ENCODE measurements at places on chromosomes 2 and 18.

GRCh38 chr2:117723483-117723882 lies 91.0 kb upstream of the DDX18 start:
- no peaks in the 10 kb centered on the region for H3K4me1 ChIP-seq
- peaks cover 1% of the 10 kb centered on the region for H3K27me3 ChIP-seq
- DNase-seq, result no peak
- no peak overlapping the region for H3K4me3 ChIP-seq
- H3K27ac ChIP-seq, result no peak overlapping the region
- H3K36me3 ChIP-seq, result no peaks in the 10 kb centered on the region

DNA sequence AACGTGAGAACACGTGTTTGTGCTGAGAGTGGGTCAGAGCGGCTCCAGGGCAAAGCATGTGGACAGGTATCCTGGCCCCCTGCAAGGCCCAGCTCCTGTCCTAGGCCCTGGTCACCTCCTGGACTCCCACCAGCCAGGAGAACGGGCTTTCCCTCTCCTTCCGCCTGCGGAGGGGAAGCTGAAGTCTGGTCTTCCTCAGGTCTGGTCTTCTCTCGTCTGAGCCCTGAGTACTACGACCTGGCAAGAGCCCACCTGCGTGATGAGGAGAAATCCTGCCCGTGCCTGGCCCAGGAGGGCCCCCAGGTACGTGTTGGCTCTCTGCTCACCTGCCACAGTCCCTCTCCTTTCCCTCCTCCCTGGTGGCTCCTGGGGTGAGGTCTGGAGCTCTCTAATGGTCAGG lies 963 bp downstream of the GNLY start:
- H3K4me3 ChIP-seq, result peak overlapping the region; percentile 26
- peaks cover 24% of the 10 kb centered on the region for H3K4me1 ChIP-seq
- peak overlapping the region; percentile 48 for H3K27ac ChIP-seq
- H3K36me3 ChIP-seq, result peaks cover 4% of the 10 kb centered on the region
- peaks cover 2% of the 10 kb centered on the region for H3K27me3 ChIP-seq

DNA sequence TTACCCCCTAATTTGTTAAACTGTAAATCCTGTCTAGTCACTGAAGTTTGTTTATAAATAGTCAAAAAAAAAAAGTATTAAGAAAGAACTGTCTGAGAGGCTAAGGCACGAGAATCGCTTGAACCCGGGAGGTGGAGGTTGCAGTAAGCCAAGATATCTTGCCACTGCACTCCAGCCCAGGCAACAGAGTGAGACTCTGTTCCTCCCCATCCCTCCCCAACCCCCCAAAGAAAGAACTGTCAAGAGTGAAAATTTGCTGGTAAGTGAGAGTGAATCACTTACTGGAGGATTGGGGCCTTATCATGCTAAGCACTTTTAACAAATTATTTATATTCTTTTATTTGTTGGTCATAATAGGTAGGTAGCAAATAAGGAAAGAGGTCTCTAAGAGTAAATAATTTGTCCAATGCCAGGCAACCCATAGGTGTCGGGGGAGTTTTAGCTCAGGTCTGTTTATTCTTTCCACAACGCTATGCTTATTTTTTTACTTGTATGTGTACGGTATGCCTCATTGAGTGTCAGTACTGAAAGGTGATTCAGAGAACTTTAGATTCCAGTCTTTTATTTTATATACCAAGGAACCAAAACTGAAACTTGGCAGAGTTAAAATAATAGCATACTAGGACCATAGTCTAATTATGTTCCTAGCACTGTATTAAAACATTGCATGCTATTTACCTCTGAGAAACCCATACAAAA lies 2.5 kb downstream of the TAF4B start:
- H3K27ac ChIP-seq, result peak overlapping the region; percentile 13
- H3K4me3 ChIP-seq, result peak overlapping the region; percentile 51
- no peak for DNase-seq
- H3K4me1 ChIP-seq, result peaks cover 42% of the 10 kb centered on the region
- peaks cover 5% of the 10 kb centered on the region for H3K36me3 ChIP-seq

DNA sequence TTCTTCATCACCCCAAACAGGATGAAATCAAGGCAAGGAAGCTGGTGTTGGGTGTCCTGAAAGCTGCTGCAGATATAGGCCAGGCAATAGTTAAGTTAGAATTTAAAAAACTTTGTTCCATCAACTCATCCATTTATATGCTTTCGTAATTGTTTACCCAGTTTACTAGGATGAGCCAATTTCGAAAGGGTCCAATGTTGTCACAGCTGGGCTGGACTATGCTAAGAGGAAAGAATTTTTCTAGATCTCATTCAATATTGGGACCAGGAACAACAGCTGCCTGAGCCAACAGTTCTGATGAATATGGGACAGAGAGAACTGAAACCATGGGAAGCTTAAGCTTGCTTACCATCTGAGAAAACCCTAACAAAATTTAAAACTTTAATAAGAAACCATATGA lies 21.6 kb upstream of the SP3 start:
- peaks cover 6% of the 10 kb centered on the region for H3K27me3 ChIP-seq
- H3K4me1 ChIP-seq, result peaks cover 14% of the 10 kb centered on the region
- H3K27ac ChIP-seq, result no peak overlapping the region
- no peak overlapping the region for H3K4me3 ChIP-seq
- no peaks in the 10 kb centered on the region for H3K36me3 ChIP-seq

GRCh38 chr2:3170792-3171455 lies 206.7 kb downstream of the EIPR1 start:
- no peak for DNase-seq
- H3K27ac ChIP-seq, result no peak overlapping the region
- no peaks in the 10 kb centered on the region for H3K4me1 ChIP-seq

GRCh38 chr2:151478011-151478410 lies 68.3 kb downstream of the RIF1 start:
- no peak overlapping the region for H3K4me3 ChIP-seq
- peaks cover 51% of the 10 kb centered on the region for H3K36me3 ChIP-seq
- DNase-seq, result no peak
- no peak overlapping the region for H3K27ac ChIP-seq

GRCh38 chr2:162057426-162057825 lies 16.6 kb downstream of the DPP4 start:
- peaks cover 92% of the 10 kb centered on the region for H3K4me1 ChIP-seq
- DNase-seq, result no peak
- H3K4me3 ChIP-seq, result peak overlapping the region; percentile 49
- peaks cover 55% of the 10 kb centered on the region for H3K36me3 ChIP-seq
- no peaks in the 10 kb centered on the region for H3K27me3 ChIP-seq

- no peak overlapping the region for H3K4me3 ChIP-seq
- H3K27me3 ChIP-seq, result peaks cover 23% of the 10 kb centered on the region
- no peak for DNase-seq
- H3K27ac ChIP-seq, result no peak overlapping the region
- H3K4me1 ChIP-seq, result peaks cover 6% of the 10 kb centered on the region
- no peaks in the 10 kb centered on the region for H3K36me3 ChIP-seq
Measured at GRCh38 chr2:213157242-213157641, 5.8 kb upstream of the IKZF2 start.

- H3K27me3 ChIP-seq, result no peaks in the 10 kb centered on the region
- no peak for DNase-seq
- H3K4me1 ChIP-seq, result peaks cover 88% of the 10 kb centered on the region
Measured at GRCh38 chr2:224944707-224945547, 97.3 kb downstream of the DOCK10 start.

- no peaks in the 10 kb centered on the region for H3K4me1 ChIP-seq
- H3K27me3 ChIP-seq, result no peaks in the 10 kb centered on the region
- DNase-seq, result no peak
- H3K36me3 ChIP-seq, result no peaks in the 10 kb centered on the region
- no peak overlapping the region for H3K27ac ChIP-seq
- no peak overlapping the region for H3K4me3 ChIP-seq
Measured at GRCh38 chr2:208489687-208490086, 83.1 kb downstream of the PTH2R start.

DNA sequence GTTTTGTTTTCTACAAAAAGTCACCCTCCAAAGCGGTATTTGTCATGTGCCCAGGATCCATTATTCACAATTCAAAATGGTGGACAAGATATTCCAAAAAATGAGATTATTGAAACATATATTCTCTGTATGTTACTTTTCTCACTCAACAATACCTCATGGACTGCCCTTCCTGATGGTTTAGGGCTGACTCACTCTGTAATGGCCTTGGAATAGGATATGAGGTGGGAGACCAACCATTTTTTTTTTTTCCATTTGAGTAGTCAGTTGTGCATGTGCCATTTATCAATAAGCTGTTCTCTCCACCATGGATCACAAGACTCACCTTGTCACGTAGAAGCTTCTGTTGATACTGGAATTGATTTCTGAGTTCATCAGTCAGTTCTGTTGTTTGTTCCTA lies 64.5 kb downstream of the LYPD6 start:
- no peaks in the 10 kb centered on the region for H3K36me3 ChIP-seq
- H3K4me1 ChIP-seq, result no peaks in the 10 kb centered on the region
- no peak overlapping the region for H3K27ac ChIP-seq
- H3K4me3 ChIP-seq, result no peak overlapping the region

- H3K36me3 ChIP-seq, result no peaks in the 10 kb centered on the region
- H3K4me3 ChIP-seq, result no peak overlapping the region
- H3K27ac ChIP-seq, result no peak overlapping the region
- no peaks in the 10 kb centered on the region for H3K4me1 ChIP-seq
Measured at GRCh38 chr2:50641633-50642032, 390.3 kb downstream of the NRXN1 start.

- H3K4me3 ChIP-seq, result no peak overlapping the region
- peaks cover 10% of the 10 kb centered on the region for H3K27me3 ChIP-seq
- no peak for DNase-seq
- H3K4me1 ChIP-seq, result no peaks in the 10 kb centered on the region
Measured at GRCh38 chr2:192026059-192026824, 168.5 kb downstream of the TMEFF2 start.

- H3K4me1 ChIP-seq, result no peaks in the 10 kb centered on the region
- H3K4me3 ChIP-seq, result no peak overlapping the region
- DNase-seq, result no peak
- H3K27me3 ChIP-seq, result no peaks in the 10 kb centered on the region
- H3K36me3 ChIP-seq, result no peaks in the 10 kb centered on the region
Measured at GRCh38 chr18:45168866-45169600, 446.2 kb upstream of the SLC14A2 start.

DNA sequence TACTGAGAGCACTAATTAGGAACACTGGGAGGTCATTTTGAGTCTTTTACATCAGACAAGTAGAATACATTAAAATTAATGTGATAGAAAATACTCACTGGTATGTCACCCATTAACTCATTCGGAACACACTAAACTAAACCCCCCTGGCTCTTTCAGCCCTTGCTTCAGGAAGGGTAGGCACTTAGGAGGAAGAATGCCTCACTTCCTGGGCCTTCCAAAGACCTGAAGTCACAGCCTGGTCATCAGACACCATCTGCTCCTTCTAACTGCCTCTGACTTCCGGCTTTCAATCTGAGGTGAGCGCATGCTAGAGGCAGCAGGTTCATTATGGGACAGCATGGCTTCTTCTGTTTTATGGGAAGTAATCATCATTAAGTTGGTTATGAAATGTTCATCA lies 451.4 kb downstream of the PID1 start:
- DNase-seq, result no peak
- no peaks in the 10 kb centered on the region for H3K36me3 ChIP-seq
- H3K27ac ChIP-seq, result no peak overlapping the region
- H3K27me3 ChIP-seq, result no peaks in the 10 kb centered on the region
- H3K4me3 ChIP-seq, result no peak overlapping the region

DNA sequence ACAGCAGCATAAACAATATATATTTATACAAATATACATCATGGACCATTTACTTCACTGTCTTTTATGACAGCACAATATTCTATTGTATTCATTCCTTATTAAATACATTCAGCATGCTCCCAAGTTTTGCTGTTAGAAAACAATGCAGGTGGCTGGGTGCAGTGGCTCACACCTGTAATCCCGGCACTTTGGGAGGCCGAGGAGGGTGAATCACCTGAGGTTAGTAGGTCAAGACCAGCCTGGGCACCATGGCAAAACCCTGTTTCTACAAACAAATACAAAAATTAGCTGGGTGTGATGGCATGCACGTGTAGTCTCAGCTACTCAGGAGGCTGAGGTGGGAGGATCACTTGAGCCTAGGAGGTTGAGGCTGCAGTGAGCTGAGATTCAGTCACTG lies 39.0 kb downstream of the NPC1 start:
- peaks cover 44% of the 10 kb centered on the region for H3K36me3 ChIP-seq
- no peak overlapping the region for H3K4me3 ChIP-seq
- no peak overlapping the region for H3K27ac ChIP-seq
- peaks cover 10% of the 10 kb centered on the region for H3K4me1 ChIP-seq

DNA sequence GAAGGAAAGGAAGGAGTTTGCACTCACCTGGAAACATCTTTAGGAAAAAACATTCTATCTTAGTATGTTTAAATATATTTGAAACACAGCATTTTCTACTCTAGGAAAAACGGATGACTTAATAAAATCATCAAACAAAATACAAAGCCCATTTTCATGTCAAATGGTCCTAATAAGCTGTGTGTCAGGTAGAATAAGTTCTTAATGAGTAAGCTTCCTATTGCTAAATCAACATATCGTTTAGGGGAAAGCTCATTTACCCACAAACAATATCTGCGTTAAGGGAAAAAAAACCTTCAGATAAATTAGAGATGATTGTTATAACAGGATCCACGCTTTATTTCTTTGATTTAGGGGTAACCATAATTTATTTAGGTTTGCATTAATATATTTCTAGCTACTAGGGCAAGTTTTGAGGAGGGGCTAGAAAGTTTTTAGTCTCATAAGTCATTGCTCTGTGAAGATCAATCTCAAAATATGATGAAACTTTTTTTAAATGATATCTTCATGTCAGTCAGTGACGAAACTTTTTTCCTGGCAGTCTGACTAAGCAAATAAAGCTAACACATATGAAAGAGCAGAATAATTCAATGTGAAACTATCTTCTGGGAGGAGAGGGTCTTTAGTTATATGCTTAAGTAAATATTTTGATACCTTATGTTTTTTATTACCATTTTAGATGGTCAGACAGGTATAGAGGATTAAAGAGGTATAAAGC lies 147.1 kb downstream of the WDSUB1 start:
- no peaks in the 10 kb centered on the region for H3K4me1 ChIP-seq
- no peak overlapping the region for H3K4me3 ChIP-seq
- no peak for DNase-seq
- no peaks in the 10 kb centered on the region for H3K36me3 ChIP-seq
- H3K27me3 ChIP-seq, result peaks cover 1% of the 10 kb centered on the region

DNA sequence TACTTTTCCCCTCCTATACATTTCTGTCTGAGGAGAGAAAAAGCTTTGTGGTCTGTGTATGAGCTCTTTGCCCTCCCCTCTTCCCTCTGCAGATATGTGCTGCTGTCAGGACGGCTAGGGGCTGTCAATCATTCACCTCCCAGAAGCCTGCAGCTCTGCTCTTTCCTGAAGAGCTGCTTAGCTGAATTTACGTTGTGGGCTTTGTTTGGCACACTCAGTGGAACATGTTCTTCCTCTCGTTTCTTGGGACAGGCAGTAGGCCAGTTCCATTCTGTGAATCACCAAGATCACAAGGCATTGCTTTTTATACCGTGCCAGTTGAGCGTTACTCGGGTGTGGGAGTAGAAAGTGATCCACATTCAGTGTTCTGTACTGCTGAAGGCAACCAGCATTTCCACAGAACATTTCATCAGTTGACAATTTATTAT lies 136.7 kb downstream of the LAMA3 start:
- H3K4me3 ChIP-seq, result no peak overlapping the region
- H3K4me1 ChIP-seq, result peaks cover 52% of the 10 kb centered on the region
- H3K27me3 ChIP-seq, result peaks cover 9% of the 10 kb centered on the region
- peak overlapping the region; percentile 14 for H3K27ac ChIP-seq
- DNase-seq, result no peak
- peaks cover 2% of the 10 kb centered on the region for H3K36me3 ChIP-seq

- no peaks in the 10 kb centered on the region for H3K36me3 ChIP-seq
- H3K4me3 ChIP-seq, result no peak overlapping the region
- peak overlapping the region; percentile 53 for H3K27ac ChIP-seq
Measured at GRCh38 chr2:231583982-231584381, 8.7 kb upstream of the TEX44 start.

GRCh38 chr18:67694787-67695186 lies 178.3 kb upstream of the DSEL start:
- no peaks in the 10 kb centered on the region for H3K27me3 ChIP-seq
- H3K36me3 ChIP-seq, result no peaks in the 10 kb centered on the region
- DNase-seq, result no peak
- no peaks in the 10 kb centered on the region for H3K4me1 ChIP-seq
- H3K27ac ChIP-seq, result no peak overlapping the region

All from activated T-helper 1 cell treated with anti-CD3 and anti-CD28 coated beads, Interleukin-12 subunit alpha, Interleukin-12 subunit beta, Interleukin-2, Interleukin-4 antibody, amounts not matched to agents 30 ng/mL and 10 ng/mL and 1 ng/mL, durations not matched to agents 14 hours and 24 hours and 36 hours (primary cell).